Ascending aorta (tissue), 2 donors: ENCODE measurements at places on chromosomes 5 and 9. TPM values are rescaled to one million over a fixed set of nuclear protein-coding genes. Genes with fewer than 3 reads are reported as not detected.
A peak's percentile ranks its signal among the peaks of the same experiment; 100 is the strongest.

SPRY4 gene
- total RNA-seq, result 111 TPM

KIAA1958 gene
- total RNA-seq, result 2.0 TPM

GOLGA1 gene
- 36.8 TPM for total RNA-seq

SARDH gene
- total RNA-seq, result 1.3 TPM

SLC22A4 gene
- 18.1 TPM for total RNA-seq

IL9 gene
- total RNA-seq, result not detected

RNF180 gene
- 7.9 TPM for total RNA-seq

PRUNE2 gene
- 200 TPM for total RNA-seq

TAF11L9 gene
- total RNA-seq, result not detected

CDH10 gene
- not detected for total RNA-seq

PLAA gene
- total RNA-seq, result 14.5 TPM

PCDHAC2 gene
- total RNA-seq, result not detected

NRG2 gene
- 12.8 TPM for total RNA-seq

DNA sequence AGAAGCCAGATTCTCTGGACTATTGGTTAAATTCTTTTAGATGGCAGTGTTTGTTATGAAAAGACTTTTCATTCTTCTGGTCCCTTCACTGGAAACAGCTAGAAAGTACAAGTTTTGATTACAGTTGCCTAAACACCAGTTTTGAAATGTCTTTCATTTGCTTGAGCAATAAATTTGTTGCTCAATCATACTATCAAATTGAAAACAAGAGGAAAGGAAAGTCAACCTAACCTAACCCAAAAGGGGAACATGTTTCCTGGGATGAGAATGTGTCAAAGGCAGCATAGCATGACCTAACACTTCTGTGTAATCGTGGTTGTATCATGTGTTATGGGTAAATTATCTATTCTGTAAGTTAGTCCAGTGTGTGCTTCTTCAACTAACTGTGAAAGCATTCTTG is 213.2 kb downstream of the TMC1 start:
- no peak overlapping the region for H3K4me3 ChIP-seq
- H3K4me1 ChIP-seq, result no peaks in the 10 kb centered on the region
- no peak for DNase-seq

- H3K27me3 ChIP-seq, result no peaks in the 10 kb centered on the region
- DNase-seq, result no peak
- no peaks in the 10 kb centered on the region for H3K36me3 ChIP-seq
- no peaks in the 10 kb centered on the region for H3K4me1 ChIP-seq
These were observed 295.0 kb downstream of the PDE4D start for GRCh38 chr5:59598547-59598874.

DNA sequence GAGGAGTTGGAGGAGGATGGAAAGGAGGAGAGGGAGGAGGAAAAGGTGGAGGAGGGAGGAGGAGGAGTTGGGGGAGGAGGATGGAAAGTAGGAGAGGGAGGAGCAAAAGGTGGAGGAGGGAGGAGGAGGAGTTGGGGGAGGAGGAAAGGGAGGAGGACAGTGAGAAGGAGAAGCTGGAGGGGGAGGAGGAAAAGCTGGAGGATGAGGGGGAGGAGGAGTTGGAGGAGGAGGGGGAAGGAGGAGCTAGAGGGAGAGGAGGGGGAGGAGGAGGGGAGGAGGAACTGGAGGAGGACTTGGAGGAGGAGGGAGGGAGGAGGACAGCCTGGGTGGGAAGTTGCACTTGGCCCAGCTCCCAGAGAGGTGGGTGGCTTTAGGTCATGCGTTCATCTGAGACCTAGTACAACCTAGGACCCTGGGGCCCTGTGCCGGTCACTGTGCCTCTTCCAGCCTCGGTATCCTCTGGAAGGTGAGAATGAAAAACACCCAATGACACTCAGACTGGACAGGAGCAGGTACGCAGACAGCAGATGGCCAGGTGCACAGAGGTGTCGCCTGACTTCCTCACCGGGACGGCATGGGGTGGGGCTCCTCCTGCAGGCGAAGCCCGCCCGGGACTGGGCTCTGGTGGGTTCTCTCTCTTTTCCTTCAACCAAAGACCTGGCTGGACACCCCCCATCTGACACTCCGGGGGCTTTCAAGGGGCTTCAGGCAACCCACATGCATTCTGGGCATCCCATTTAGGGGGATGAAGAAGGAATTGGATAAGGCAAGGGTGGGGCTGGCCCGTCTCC is 12.2 kb upstream of the SLC2A6 start:
- no peaks in the 10 kb centered on the region for H3K36me3 ChIP-seq
- H3K4me1 ChIP-seq, result peaks cover 10% of the 10 kb centered on the region
- H3K4me3 ChIP-seq, result no peak overlapping the region

GRCh38 chr5:75202935-75203334 is 33.7 kb downstream of the ANKRD31 start:
- H3K27ac ChIP-seq, result no peak overlapping the region
- no peaks in the 10 kb centered on the region for H3K4me1 ChIP-seq
- H3K36me3 ChIP-seq, result no peaks in the 10 kb centered on the region
- no peak for DNase-seq

- peak overlapping the region; percentile 19 for H3K27ac ChIP-seq
- no peak overlapping the region for H3K4me3 ChIP-seq
- DNase-seq, result no peak
- no peaks in the 10 kb centered on the region for H3K27me3 ChIP-seq
These were observed 40.2 kb downstream of the RCL1 start for GRCh38 chr9:4832786-4833579.

DNA sequence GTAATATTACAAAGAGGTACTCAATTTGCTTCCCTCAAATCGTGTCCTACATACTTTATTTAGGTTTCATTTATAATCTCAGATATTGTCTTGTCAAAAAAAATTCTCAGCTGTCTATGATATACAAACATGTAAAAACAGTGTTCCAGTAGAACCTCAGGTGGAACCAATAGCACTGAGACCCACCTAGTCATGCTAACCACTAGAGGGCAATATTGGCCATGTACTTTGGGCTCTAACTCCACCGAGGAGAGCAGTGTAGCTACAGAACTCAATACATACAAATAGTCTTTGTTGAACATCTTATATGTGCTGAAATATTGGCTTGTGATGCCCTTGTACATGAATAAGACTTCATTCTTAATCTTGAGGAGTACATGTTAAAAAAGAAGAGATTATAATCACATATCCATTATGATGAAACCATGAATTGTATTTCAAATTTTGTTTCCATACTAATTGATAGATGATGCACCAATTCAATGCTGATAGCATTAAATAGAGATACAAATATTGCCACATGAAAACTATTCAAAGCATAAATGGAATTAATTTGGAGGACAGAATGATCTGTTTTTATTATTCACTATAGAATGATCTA is 71.2 kb upstream of the CNTLN start:
- H3K4me1 ChIP-seq, result no peaks in the 10 kb centered on the region
- no peak for DNase-seq
- H3K4me3 ChIP-seq, result no peak overlapping the region
- H3K36me3 ChIP-seq, result no peaks in the 10 kb centered on the region

DNA sequence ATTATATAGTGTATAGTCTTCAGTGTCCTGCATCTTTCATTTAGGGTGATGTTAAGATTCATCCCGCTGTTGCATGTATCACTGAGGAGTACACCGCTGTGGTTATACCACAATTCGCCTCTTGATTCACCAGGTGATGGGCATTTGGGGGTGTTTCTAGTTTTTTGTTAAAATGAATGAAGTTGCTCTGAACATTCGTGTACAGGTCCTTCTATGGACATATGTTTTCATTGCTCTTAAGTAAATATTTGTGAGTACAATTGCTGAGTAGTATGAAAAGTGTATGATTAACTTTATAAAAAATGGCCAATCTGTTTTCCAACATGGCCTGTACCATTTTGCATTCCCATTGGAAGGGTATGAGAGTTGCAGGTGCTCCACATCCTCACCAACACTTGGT is 61.7 kb downstream of the PLAC8L1 start:
- no peak overlapping the region for H3K27ac ChIP-seq
- H3K36me3 ChIP-seq, result no peaks in the 10 kb centered on the region
- H3K4me3 ChIP-seq, result no peak overlapping the region
- no peaks in the 10 kb centered on the region for H3K4me1 ChIP-seq

DNA sequence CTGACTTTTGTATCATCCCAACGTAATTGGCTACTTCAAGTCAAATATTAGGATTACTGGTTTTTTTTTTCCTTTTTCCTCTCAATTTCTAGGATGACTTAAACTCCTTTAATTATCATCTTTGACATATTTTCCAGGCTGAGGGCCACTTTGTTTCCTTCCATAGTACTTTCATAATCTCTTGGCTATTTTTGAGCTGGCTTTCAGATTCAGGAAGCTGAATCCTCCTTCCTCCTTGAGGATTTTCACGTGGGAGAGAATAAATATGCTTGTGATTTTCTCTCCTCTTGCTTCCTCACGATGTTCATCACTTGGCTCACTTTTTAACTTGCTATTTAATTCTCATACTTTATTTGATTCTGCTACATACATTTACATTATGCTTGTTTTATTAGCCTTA is 88.1 kb downstream of the ITGA1 start:
- H3K27ac ChIP-seq, result peak overlapping the region; percentile 19
- H3K4me3 ChIP-seq, result no peak overlapping the region
- DNase-seq, result no peak
- H3K4me1 ChIP-seq, result no peaks in the 10 kb centered on the region

- no peaks in the 10 kb centered on the region for H3K4me1 ChIP-seq
- DNase-seq, result no peak
- no peak overlapping the region for H3K4me3 ChIP-seq
- no peaks in the 10 kb centered on the region for H3K27me3 ChIP-seq
- H3K27ac ChIP-seq, result no peak overlapping the region
- H3K36me3 ChIP-seq, result no peaks in the 10 kb centered on the region
These were observed 112.6 kb downstream of the MACIR start for GRCh38 chr5:103371046-103371607.

GRCh38 chr9:100472788-100473275 is at the start of gene TMEFF1:
Gene TMEFF1, plus strand, starts transcription at chr9:100473149. Its CDS starts 396 bp downstream, at chr9:100473545.
- no peak for DNase-seq
- H3K36me3 ChIP-seq, result no peaks in the 10 kb centered on the region
- H3K4me1 ChIP-seq, result peaks cover 4% of the 10 kb centered on the region
- peak within 1 kb of the TSS; percentile 90 for H3K4me3 ChIP-seq

DNA sequence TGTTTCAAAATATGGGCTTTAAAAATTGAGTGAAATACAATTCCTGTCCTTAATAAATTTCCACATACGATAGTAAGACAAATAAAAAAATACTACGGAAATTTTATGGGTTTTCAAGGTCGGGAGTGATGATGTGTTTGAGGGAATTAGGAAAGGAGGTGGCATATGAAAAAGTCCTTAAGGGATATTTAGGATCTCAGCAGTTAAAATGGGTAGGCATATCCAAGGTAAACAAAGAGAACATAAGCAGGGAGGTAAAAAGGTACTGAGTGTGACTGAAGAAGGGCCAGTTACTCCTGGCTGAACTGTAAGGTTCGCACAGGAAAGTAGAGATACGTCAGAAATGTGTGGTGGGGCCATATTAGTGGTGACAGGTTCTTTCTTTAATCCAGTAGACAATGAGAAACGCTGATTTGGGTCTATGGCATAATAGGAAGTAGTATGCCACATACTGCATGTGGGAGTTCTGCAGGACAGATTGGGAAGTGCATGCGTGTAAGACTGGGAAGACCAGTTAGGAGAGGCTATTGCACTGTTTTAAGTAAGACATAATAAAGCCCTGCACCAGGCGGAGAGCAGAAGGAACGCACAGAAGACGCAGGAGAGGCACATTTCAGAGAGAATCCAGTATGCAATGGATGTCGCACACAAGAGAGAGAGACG is 937 bp upstream of the HMGCR start:
- peak; percentile 65 for DNase-seq
- H3K27me3 ChIP-seq, result no peaks in the 10 kb centered on the region
- no peaks in the 10 kb centered on the region for H3K36me3 ChIP-seq
- H3K4me1 ChIP-seq, result peaks cover 2% of the 10 kb centered on the region
- peak overlapping the region; percentile 75 for H3K27ac ChIP-seq

- H3K36me3 ChIP-seq, result no peaks in the 10 kb centered on the region
- no peaks in the 10 kb centered on the region for H3K27me3 ChIP-seq
- no peak overlapping the region for H3K27ac ChIP-seq
- no peaks in the 10 kb centered on the region for H3K4me1 ChIP-seq
- DNase-seq, result no peak
These were observed 633.2 kb upstream of the FAM174A start for GRCh38 chr5:99901972-99902371.

DNA sequence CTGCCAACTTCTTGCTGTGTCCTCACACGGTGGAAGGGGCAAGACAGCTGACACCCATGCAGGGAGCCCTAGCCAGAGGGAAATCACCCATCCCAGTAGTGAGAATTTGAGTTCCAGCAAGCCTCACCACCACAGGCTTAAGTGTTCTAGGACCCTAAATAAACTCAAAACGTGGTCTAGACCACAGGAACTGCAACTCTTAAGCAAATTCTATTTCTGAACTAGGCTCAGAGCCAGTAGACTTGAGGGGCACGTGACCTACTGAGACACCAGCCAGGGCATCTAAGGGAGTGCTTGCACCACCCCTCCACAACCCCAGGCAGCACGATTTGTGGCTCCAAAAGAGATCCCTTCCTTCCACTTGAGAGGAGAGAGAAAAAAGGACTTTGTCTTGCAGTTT is 96.0 kb upstream of the PHF24 start:
- no peaks in the 10 kb centered on the region for H3K4me1 ChIP-seq
- no peaks in the 10 kb centered on the region for H3K27me3 ChIP-seq
- no peaks in the 10 kb centered on the region for H3K36me3 ChIP-seq
- no peak for DNase-seq
- no peak overlapping the region for H3K27ac ChIP-seq
- no peak overlapping the region for H3K4me3 ChIP-seq

- no peaks in the 10 kb centered on the region for H3K27me3 ChIP-seq
- DNase-seq, result no peak
- no peaks in the 10 kb centered on the region for H3K36me3 ChIP-seq
These were observed 295.9 kb downstream of the CEMIP2 start for GRCh38 chr9:71472400-71472799.

- H3K4me3 ChIP-seq, result no peak overlapping the region
- H3K27ac ChIP-seq, result no peak overlapping the region
- no peak for DNase-seq
- peaks cover under 1% of the 10 kb centered on the region for H3K36me3 ChIP-seq
- no peaks in the 10 kb centered on the region for H3K4me1 ChIP-seq
These were observed 59.9 kb downstream of the SERINC5 start for GRCh38 chr5:80195837-80196400.
